ENCODE measurements at places on chromosomes 13 and 19.
A peak's percentile ranks its signal among the peaks of the same experiment; 100 is the strongest.

GRCh38 chr19:45164577-45165335 is 4.0 kb upstream of the NKPD1 start:
- DNase-seq = no peak

GRCh38 chr19:48254529-48254970 is 1.2 kb downstream of the CARD8 start:
- DNase-seq = no peak

GRCh38 chr19:1855828-1856255 is 7.5 kb downstream of the KLF16 start:
- peak; percentile 50 for DNase-seq

DNA sequence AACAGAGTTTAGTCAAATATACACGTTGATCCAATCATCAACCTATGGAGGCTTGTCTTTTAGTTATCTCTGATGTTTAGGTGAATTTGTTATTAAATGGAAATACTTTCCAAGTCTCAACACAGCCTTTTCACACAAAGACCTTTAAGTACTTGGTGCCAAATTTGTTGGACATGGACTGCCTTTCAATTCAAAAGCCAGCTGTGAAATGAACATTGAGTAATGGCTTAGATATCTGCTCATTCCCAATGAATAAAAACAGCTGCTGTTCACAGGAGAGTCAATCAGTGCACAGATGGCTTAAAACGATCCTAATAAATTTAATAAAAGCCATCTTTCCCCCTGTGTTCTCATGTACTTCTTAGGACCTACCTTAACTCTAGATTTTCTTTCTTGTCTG is 19.9 kb upstream of the DHRS12 start:
- no peak for DNase-seq

- DNase-seq = no peak
Measured at GRCh38 chr13:28128926-28129325, 9.4 kb upstream of the PAN3 start.

DNA sequence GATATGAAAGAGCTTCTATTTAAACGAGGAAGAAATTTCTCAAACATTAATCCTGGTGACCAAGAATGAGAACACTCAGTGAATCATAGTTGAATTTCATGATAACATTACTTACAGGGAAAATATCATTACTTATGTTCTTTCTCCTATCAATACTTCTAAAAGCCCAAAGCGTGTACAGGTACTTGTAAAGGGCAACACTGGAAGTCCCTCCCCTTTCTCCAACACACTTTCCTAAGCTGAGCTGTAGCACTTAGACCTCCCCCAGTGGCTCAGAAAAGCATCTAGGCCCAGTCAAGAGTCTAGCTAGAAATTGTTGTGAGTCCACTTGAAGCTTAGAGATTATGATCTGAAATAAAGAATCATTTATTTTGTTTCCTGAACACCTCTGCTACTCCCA is 150.7 kb downstream of the ABCC4 start:
- DNase-seq = no peak

DNA sequence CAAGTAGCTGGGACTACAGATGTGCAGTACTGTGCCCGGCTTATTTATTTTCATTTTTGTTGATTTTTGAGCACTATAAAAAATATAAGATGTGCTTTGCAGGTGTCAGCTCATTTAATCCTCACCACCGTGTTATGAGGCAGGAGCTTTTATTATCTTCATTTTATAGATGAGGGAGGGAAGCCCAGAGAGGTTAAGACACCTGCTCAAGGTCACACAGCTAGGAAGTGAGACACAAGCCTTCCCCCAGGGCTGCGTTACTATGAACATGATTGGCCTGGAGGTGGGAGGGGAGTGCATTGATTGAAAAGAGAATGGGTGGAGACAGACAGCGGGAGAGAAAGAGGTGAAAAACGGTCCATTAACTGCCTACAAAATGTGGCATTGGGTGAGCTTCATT is 7.2 kb downstream of the ANKRD24 start:
- no peak for DNase-seq

- no peak for DNase-seq
Measured at GRCh38 chr19:1003283-1003682, 3.1 kb downstream of the GRIN3B start.

- no peak for DNase-seq
Measured at GRCh38 chr13:24905242-24905641, 141.3 kb downstream of the RNF17 start.

DNA sequence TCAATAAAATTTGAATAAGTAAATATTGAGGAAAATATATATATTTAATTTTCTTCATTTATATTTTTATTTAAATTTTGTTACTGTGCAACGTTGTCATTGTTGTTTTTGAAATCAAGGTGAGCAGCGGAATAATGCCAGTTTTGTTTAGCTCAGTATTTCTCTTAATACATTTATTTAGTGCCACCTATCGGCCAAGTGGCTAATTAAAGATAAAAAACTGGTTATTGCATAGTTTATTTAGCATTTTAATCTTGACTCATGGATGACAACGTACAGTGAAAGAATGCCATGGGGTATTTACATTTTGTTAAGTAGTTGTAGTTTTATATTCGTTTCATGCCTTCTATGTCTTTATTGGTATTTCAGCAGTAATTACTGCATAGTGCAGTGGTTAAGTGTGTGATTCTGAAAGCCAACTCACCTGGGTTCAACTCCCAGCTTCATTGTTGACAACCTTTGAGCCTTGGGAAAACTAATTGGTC is 265.9 kb downstream of the MYO16 start:
- DNase-seq = peak; percentile 34

DNA sequence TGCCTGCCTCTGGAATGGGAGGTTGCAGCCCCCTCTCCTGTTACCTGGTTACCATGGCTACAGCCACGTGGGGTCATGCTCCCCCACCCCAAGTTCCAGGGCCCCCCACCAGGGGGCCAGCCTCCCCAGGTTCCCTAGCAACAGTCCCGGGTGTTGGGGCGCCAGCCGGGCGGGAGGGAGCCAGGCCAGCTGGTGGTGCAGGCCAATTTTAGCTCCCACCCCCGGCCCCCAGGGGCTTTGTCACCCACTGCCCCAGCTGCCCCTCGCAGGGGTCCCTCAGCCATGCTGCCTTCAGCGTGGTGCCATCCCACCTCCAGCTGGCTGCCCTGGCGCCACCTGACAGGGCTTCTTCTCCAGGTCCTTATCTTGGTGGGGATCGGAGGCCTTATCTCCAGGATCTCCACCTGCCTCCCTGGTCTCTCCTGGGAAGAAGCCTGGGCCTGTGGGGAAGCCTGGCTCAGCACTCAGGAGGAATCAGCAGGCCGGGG is 3.0 kb downstream of the MARK4 start:
- no peak for DNase-seq

DNA sequence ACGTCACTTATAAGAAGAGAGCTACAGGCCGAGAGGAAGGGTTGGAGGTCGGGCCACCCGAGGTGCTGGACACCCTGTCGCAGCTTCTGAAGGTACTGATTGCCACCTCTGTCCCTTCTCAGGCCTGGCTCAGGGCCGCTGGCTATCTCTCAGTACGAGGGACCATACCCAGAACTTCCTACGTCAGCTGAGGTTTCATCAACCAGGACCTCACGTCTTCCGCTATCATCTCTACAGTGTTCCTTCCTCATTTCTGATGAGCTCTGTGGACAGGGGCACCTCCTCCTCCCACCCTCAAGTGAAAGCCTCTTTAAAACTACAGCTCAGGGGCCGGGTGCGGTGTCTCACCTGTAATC is 58.2 kb upstream of the USE1 start:
- no peak for DNase-seq

DNA sequence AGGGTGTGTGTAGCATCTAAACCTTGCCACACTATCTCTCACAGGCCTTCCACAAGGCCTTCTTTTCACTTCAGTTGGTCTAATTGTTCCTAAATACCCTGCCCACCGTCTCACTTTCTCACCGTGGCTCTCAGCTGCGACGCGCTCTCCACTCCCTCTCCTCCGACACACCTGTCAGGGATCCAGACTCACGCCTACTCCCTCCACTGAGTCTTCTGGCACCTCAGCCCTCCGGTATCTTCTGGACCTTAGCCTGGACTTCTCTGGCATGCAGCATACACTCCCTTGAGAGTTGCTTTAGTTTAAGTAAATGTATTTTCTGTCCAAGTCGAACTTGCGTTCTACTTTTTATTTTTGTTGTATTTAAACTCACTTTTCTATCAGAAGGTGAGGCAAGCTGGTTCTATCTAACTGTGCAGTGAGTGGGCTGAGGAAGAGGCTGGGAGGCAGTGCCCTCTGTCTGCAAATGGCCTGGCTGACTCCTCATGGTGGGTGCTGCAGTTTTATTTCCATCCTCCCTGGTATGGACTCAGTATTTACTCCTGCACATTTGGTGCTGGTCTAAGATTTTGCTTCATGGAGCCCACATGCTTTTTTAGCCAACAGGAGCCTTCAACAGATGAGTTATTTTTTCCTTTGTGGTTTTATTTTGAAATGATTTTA is 28.5 kb upstream of the ARGLU1 start:
- no peak for DNase-seq

DNA sequence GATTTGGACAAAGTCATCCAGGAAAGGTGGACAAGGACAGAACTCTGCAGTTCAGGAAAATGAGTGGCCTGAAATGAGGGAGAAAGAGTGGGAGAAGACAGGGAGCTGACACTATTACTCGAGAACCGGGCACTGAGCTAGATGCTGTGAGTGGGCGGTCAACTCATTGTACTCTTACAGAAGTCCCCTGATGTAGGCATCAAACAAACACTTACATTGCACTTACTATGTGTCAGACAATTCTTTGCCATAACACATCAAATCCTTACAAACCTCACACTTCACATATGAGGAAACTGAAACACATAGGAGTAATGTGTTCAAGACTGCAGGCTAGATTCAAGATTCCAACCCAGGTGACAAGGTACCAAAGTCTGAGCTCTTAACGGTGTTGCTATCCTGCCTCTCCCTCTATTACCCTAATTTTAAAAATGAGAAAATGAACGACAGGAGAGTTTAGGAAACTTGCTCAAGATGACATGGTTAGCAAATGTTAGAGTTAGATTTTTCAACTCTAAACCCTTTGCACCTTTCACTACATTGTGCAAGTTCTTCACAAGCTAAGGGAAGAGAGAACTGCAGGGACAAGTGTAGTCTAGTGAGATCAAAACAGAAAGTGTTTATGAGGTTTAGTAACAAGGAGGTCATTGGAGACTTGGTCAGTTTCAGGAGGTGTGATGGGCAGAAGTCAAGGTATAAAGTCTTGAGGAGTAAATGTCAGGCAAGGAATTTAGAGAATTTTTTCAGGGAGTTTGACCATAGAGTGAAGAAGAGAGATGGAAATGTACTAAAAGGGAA is 4.9 kb upstream of the MEDAG start:
- no peak for DNase-seq

GRCh38 chr19:6801485-6802086 is 29.1 kb downstream of the VAV1 start:
- DNase-seq = peak; percentile 60

DNA sequence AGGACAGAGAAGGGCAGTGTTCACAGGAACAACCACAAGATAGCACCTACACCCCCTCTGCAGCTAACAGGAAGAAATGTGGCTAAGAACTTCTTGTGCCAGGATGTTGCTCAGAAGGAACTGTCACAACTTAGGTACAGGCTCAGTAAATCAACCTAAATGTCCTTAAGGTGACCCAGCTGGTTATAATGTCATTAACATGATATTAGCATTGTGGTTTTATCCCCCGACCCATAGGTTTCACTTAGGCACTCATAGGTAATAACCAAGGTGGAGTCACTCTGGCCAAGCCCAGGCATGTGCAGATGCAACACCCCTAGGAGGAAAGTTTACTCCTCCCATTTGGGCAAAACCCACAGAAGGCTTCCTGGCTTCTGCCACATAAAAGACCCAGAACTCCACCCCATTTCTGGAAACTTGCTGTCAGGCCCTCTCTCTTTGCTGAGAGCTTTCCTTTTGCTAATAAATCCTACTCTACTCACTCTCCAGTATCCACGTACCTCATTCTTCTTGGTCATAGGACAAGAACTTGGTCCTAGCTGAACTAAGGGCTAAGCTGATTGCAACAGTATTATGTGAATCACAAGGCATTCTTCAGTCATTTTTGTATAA is 951.3 kb downstream of the SLITRK5 start:
- no peak for DNase-seq

DNA sequence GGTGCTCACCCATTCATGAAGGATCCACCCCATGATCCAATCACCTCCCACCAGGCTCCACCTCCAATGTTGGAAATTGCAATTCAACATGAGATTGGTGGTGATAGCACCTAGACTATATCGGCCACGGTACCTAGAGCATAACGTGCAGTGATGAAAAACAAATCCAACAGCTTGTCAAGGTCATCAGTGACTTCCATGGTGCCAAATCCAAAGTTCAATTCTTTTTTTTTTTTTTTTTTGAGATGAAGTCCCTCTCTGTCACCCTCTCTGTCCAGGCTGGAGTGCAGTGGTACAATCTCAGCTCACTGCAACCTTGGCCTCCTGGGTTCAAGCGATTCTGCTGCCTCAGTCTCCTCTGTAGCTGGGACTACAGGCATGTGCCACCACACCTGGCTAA is 17.1 kb upstream of the ACP7 start:
- DNase-seq = no peak

- peak; percentile 59 for DNase-seq
Measured at GRCh38 chr19:43524922-43525835, 1.8 kb downstream of the ETHE1 start.

DNA sequence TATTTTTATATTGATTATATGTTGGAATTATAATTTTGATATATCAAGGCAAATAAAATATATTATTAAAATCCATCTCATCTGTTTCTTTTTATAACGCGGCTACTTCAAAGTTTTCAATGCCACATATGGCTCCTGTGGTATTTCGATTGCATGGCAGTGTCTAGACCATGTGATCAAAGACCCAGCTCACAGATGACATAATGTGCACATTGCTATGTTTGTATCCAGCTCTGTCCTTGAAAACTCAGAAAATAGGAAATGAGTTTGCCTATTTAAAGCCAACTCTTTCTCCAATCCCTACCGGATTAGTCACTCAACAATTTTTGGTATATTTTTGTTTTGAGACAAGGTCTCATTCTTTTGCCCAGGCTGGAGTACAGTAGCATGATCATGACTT is 26.2 kb downstream of the TMTC4 start:
- DNase-seq = no peak

GRCh38 chr19:49119411-49120324 is at the start of gene PPFIA3:
Gene PPFIA3, plus strand, starts transcription at chr19:49119544. Its CDS starts 8,330 bp downstream, at chr19:49127874.
- peak; percentile 52 for DNase-seq

Data from stimulated activated naive CD4-positive, alpha-beta T cell (primary cell).